ENCODE measurements at places on chromosomes 6 and 20. TPM values are rescaled to one million over a fixed set of nuclear protein-coding genes. Genes with fewer than 3 reads are reported as not detected.

PLG gene
- not detected for total RNA-seq

IBTK gene
- 15.5 TPM for total RNA-seq

PTGIS gene
- 51.1 TPM for total RNA-seq

MOG gene
- total RNA-seq: not detected

ADGRF5 gene
- 10.3 TPM for total RNA-seq

BTBD9 gene
- total RNA-seq: 24.1 TPM

PSORS1C2 gene
- not detected for total RNA-seq

POM121L2 gene
- total RNA-seq: not detected

KCNK16 gene
- total RNA-seq: not detected

GRCh38 chr6:136317021-136317694, 27.5 kb upstream of the BCLAF1 start:
- DNase-seq: no peak

GRCh38 chr6:30348957-30349356, 4.0 kb downstream of the RPP21 start:
- no peak for DNase-seq

GRCh38 chr6:62283796-62284411, 2.1 kb downstream of the KHDRBS2 start:
- DNase-seq: no peak

DNA sequence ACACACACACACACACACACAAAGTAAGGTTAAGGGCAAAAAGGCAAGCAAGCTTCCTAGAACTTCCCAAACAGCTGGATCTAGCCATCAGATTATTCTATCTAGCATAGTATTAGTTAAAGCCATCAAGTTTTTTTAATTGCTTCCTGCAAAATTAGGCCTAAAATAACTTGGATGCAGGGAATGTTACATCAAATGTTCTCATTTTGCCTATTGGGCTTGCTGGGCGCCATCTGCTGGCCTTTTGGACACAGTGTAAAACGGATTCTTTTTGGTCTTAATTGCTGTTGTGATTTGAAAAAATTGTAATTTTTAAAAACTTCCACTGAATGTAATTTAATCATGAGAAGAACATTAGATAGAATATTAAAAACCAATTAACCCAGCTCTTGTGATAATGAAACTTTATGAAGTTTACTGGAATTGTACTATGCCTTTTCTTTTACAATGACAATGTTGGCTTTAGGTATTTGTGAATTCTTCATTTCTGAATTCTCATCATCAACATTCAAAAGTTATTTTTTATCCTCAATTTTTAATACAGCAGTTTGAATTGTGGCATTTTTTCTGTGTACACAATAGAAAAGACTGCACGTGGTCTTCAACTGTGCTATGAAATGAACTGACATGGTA, 6.8 kb downstream of the MKKS start:
- no peak for DNase-seq

DNA sequence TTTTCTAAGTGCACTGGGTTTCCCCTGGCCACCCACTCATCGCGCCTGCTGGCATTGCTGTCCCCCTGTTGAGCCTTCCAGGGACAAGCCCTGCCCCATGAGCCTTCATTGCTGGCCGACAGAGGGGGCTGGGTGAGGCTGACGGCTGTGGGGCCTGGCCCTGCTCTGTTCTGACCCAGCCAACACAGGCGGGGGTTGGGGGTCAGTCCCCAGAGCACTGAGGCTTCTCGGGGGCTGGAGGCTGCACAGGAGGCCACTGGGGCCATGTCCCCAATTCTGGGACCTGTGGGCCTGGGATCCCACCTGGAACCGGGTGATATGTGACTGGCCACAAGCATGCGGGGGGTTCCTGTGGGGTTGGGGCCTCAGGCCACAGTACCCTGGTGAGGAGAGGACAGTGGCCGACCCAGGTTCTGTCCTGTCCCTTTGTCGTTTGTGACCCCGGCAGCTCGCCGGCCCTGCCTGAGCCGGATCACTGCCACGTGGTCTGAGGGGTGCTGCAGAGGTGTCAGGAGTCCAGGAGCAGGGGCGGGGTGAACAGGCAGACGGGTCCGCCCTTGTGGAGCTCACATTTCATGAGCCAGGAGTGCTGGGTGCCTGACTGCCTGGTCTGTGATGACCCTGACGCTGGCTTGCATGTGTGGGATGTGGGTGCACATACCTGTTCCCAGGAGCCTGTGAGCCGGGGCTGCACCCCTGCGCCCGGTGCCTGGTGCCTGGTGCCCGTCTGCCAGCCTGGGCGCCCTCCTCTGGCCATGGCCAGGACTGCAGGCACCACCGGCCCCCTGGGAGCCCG, 2.1 kb upstream of the COL20A1 start:
- DNase-seq: no peak

DNA sequence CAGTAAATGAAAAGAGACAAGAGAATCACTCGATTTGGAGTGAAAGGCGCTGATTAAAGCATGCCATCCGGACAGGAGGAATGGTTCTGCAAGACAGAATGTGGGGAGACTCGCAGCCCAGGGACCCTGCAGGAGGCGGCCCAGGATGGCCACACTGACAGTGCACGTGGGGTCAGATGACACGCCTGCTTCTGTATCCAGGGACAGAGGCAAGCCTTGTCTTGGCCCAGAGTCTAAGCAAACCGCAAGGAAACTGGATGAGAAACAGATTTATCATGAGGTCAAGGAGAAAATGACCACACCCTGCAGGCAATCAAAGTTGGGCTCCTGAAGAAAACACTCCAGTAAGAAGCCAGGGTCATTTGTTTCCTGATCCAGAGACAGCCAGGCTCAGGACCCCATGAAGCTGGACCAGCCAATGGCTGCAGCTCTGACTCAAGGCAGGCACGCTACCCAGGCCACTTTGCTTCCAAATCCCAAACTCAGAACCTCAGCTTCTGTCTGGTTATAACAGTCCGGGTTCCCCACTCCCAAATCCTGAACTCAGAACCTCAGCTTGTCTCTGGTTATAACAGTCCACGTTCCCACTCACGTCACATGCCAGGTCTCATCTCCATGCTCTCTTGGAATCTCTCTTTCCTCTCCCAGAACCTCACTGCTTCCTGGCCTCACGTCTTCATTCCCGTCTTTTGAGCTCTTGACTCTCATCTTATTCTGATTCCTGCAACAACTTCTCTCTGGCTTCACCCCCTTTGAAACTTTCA, 144.9 kb upstream of the THBS2 start:
- no peak for DNase-seq

DNA sequence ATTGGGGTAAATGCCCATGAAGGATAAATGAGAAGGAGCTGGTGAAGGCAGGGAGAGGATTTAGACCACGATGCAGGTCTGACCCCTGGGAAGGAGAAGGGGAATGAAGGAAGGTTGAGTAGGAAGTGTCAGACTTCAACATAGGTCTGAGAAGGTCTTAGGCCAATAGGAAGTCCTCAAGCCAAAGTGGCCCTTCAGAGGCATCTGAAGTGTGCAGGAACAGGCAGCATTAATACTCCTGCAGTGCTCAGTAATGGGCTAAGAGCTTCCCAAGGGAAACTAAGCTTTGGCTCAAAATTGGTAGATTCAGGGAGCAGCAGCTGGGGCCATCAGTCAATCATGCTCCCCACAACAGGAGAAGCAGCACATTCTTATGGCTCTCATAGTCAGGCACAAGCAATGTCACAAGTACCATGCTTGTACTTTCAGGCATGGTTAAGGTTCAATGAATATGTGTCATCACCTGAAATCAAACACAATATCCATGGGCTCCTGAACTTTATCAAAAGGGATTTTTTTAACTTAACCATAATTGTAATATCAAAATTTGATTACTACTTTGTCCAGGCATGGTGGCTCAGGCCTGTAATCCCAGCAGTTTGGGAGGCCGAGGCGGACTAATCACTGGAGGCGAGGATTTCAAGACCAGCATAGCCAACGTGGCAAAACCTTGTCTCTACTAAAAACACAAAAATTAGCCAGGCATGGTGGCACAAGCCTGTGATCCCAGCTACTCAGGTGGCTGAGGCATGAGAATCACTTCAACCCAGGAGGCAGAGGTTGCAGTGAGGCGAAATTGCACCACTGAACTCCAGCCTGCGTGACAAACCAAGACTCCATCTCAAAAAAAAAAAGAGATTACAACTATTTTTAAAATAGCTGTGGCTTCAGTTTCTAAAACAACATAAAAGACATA, 9.9 kb downstream of the RALGAPA2 start:
- no peak for DNase-seq

DNA sequence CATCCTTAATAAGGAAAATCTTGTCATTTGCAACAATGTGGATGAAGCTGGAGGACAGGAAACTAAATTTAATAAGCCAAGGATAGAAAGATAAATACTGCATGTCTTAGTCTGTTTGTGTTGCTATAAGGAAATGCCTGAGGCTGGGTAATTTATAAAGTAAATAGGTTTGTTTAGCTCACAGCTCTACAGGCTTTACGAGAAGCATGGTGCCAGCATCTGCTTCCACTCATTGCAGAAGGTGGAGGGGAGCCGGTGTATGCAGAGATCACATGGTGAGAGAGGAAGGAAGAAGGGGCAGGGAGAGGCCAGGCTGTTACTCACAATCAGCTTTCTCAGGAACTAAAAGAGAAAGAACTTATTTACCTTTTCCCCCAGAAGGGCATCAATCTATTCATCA, 118.9 kb upstream of the SMLR1 start:
- no peak for DNase-seq

DNA sequence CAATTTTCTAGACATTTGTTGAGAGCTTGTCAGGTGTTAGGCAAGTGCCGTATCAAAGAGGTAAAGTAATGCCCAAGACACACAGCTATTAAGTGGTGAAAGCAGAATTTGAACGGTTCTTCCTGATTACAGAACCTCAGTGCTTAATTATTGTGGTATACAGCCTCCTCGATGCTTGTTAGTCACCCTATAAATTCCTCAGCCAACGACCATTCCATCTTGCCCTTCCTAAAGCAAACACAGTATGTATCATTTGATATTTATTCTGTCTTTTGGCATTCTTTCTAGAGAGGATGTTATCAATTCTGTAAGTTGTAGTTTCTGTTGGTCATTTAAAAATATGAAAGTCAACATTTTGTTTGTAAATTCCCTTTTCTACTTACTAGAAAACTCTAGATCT, 297.8 kb upstream of the BMP2 start:
- no peak for DNase-seq

DNA sequence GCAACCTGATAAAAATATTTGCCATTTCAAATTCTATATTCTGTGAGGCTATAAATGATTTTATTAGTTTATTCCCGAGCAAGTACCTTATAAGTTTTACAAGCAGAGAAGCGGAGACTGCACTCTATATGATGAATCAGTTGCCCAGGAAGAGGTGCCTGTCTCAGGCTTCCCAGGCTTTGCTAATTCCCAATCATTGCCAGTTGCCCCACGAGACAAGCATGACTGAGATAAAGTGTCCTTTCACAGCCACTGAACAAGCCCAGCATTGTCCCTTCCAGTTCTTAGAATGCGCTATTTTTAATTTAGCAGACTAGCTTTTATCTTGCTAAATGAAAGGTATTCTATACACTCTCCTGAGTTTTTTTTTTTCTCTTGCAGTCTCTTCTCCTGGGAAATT, 260.7 kb downstream of the ALDH8A1 start:
- DNase-seq: no peak

DNA sequence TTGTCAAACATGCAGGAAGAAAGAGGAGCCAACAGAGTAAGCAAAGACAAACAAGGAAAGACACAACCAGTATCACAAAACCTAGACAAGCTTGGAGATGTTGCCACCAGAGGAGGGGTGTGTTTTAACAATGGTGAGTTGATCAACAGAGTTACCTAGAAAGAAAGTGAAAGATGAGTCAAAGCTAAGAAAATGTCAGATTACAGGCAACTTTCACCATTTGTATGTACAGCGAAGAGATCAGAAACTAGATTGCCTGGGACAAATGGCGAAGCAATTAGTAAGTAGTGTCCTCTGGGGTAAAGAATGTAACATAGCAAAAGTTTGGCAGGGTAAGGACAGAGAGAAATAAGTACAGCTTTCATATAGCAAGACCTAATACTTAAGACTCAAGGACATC, 51.6 kb upstream of the POU3F2 start:
- no peak for DNase-seq

DNA sequence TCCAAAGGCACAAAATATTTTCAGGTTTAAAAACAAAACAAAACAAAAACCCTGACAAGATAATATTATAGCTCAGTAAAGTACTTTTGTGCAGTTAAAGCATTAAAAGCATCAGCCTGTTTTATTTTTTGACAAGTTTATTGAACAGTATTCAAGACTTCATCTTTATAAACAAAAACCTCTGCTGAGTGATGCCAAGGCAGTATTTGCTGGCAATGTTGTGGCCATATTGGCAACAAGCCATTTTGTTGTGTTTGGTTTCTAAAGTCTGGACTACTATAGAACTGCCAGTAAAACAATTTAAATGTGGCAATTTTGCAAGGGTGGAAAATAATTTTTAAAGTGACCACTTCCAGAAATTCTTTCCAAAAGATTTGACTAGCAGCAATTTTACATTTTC, 15.9 kb downstream of the CPNE1 start:
- DNase-seq: no peak

DNA sequence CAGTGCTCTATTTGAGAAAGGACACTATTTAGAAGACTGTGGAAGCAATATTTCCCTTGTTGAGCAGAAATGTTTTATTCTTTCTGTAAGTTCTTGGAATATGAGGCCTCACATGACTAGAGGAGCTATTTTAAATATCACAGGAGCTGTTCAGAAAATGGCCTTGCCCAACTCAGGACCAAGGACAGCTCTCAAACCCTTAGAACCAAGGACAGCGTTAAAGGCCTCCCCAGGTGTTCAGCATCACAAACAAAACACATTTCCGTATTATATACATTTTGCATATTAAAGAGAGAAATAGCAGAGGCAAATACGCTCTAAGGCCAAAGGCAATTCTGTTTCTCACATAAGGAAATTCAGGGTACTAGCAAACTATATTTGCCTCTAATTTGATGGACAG, 631.4 kb downstream of the CDH26 start:
- no peak for DNase-seq

DNA sequence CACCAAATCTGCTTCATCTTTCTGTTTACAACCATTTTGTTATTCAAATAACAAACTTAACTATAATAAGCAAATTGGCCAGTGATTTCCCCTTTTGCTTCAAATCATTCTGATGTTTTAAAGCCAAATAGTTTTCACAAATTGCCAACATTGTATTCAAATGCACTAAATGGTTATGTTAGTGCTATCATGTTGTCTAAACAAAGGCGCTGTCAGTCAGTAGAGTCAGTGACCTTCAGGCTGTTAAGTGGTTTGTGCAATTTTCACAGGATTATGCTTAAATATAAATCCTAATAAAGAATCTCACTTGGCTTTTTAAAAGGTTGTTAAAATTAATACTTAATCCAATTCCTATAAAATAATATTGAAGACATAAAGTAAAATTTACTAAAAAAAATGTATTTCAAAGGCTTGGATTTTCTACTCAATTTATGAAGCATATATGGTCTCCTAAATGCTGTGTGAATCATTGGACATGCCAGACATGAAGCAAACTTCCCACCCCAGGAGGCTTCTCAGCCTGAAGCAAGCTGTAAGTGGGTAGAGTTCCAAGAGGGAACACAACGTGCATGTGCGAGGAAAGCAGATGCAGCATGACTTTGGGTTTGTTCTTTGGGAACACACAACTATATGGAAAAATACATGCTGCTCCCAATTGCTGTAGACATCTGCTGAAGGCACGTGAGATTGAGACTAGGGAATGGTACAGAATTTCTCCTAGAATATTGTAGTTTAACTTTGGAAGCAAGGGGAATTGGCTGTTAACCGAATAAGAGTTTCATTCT, 54.9 kb downstream of the RSPO3 start:
- DNase-seq: no peak

- DNase-seq: no peak
These were observed 44.2 kb upstream of the TIAM2 start for GRCh38 chr6:154950979-154951344.

Data from vagina (tissue), 2 donors.